Mucosa of gallbladder (tissue), 1 donor: ENCODE measurements at places on chromosomes 5 and 9. TPM values are rescaled to one million over a fixed set of nuclear protein-coding genes. Genes with fewer than 3 reads are reported as not detected.

DNA sequence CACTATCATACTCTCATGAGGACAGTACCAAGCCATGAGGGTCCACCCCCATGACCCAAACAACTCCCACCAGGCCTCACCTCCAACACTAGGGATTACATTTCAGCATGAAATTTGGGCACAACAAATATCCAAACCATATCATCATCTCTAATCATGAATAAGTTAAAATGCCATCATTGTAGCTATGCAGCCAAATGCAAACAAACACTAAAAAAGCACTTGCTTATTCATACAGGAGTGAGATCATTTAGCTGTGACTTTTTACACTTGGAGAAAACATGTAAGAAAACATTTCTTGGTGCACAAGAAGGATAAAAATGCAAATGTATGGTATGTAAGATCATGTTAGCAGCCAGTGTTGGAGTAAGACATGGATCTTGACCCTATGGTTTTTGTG, 24.2 kb downstream of the BAAT start:
- no peak for DNase-seq

DNA sequence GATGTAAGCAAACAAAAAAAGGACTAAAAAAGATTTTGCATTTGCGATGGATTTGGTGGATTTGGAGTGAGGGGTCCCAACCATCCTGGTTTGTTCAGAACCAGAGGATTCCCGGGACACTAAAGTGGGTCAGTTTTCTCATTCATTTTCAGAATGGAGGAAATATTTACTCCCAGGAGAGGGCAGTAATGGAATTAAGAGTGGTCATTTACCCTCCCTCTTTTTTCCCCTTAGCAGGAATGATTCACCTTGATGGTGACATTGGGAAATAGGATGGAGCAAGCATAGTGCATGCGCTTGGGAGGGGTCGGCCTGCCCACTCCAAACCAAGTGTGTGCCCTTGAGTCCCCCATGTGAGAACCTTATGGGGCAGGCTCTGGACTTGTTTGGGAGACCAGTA, 164.2 kb upstream of the PUM3 start:
- DNase-seq: no peak

- DNase-seq: no peak
These were observed 56.2 kb downstream of the MAP1B start for GRCh38 chr5:72163349-72163983.

GRCh38 chr5:79561525-79561893, 47.6 kb upstream of the HOMER1 start:
- DNase-seq: no peak

The TTC23L gene
- total RNA-seq: 1.6 TPM
